Skin of body (tissue), 3 donors: ENCODE measurements at places on chromosomes 7 and 10. TPM values are rescaled to one million over a fixed set of nuclear protein-coding genes. Genes with fewer than 3 reads are reported as not detected.

HECW1 gene
- 1.8 TPM for total RNA-seq

AEBP1 gene
- total RNA-seq = 56.3 TPM

OR6V1 gene
- total RNA-seq = not detected

PIK3CG gene
- total RNA-seq = 4.7 TPM

SIRT1 gene
- total RNA-seq = 24.1 TPM

GRID2IP gene
- total RNA-seq = 0.30 TPM

C7orf57 gene
- total RNA-seq = 0.10 TPM

DNA sequence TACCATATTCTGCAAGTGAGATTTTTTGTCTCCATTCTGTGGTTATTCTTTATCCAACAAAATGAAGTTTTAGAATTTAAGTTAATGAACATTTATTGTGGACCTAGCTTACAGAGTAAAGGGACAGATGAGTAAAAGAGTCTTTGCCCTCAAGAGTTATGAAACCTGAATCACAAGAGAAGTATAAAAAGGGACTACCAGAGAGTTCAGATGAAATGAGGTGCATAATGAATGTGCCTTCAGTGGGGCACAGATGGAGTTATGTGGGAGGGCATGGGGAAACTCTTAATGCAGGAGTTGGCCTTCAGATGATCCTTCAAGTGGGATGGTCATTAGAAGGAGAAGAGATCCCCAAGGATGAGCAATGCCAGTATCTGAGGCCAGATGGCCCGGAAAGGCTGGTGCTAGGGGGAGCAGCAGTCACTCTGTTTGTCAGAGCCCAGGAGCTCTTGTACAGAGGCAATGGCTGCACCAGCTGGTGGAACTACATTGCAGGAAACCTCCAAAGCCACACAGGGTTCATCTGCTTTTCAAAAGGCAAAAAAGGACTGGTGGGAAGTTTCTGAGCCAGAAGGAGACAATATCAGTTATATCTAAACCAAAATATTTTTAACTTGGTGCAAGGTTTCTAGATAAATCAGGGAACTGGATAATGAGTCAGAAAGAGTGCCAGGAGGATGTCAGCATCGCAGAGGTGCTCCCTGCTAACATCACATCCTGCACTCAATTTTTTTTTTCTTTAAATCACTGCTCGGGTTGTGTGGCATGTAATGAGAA is 162.0 kb downstream of the KLF6 start:
- no peak for DNase-seq

DNA sequence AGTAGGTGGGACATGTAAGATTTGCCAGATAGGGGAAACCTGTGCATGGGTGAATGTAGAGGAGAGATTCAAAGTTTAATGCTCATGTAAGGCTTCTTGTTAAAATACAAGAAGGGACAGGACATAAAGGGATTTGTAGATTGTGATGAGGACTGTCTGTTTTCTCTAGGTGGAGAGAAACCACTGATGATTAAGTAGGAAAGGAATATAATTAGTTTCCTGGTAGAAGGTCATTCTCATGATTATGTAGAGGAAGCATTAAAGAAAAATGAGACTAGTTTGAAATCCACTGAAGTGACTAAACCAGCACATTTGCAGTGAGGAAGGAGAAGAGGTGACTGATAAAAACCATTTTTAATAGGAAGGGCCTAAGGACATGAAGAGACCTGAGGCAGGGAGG is 19.6 kb upstream of the MACC1 start:
- no peak for DNase-seq

GRCh38 chr7:6379886-6380285 is 67.9 kb downstream of the DAGLB start:
- no peak for DNase-seq

GRCh38 chr7:126658684-126659083 is 594.1 kb downstream of the GRM8 start:
- DNase-seq = no peak

DNA sequence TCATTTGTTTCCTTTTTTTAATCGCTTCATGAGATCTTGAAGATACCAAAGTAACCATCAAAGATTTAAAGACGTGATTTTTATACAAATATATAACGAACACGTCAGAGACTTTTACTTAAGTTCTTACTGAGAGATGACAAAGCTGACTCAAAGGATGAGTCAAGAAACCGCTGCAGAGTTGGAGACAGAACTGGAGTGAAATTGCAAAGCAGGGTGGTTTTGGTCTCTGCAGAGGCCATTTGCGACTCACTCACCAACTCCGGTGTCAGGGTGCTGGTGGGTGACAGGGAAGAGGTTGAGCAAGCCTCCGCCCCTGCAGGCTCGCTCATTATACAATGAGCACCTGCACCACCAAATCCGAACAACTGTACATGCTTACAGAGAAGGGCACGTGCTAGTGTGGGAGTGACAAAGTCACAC is 75.2 kb downstream of the DNAJB6 start:
- no peak for DNase-seq
